ENCODE measurements at places on chromosomes 13 and 19. TPM values are rescaled to one million over a fixed set of nuclear protein-coding genes. Genes with fewer than 3 reads are reported as not detected.

Gene FGF21
- 0.14 TPM for total RNA-seq

Gene LAIR1
- total RNA-seq: not detected

Gene TMEM272
- not detected for total RNA-seq

Gene ZNF536
- total RNA-seq: 0.09 TPM

Gene SIAH3
- not detected for total RNA-seq

Gene EDNRB
- total RNA-seq: 144 TPM

Gene ZNF667
- 3.6 TPM for total RNA-seq

Gene KLK4
- total RNA-seq: not detected

Measured in smooth muscle cell of bladder (primary cell).